ENCODE measurements at places on chromosomes 11 and 22.
A peak's percentile ranks its signal among the peaks of the same experiment; 100 is the strongest.

- no peak for DNase-seq
These were observed 82.3 kb downstream of the TBC1D22A start for GRCh38 chr22:46844606-46845210.

GRCh38 chr11:74462009-74462408, 5.3 kb downstream of the KCNE3 start:
- no peak for DNase-seq

- DNase-seq: no peak
These were observed 15.2 kb downstream of the SCARF2 start for GRCh38 chr22:20422271-20423007.

DNA sequence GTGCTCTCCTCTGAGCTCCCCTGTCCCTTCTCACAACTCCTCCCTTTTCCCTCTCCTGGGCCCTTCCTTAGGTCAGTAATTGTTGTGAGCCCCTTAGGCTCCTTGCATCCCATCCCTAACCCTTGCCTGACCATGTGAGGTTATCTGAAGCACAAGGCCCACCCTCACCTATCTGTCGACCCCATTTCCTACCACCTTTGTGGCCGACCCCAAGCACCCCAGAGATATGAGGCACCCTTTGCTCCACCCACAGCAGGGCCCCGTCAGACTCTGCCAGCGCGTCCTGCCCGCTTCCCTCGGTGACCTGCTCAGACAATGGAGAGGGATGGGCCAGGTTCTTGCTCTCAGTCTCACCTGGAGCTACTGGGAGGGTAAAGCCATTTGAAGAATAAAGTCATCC, 1.3 kb downstream of the GNG3 start:
- DNase-seq: peak; percentile 88

- DNase-seq: no peak
These were observed 14.6 kb upstream of the ARHGEF17 start for GRCh38 chr11:73293356-73293936.

GRCh38 chr11:119315131-119316015, 1.6 kb downstream of the MCAM start:
- DNase-seq: peak; percentile 74

DNA sequence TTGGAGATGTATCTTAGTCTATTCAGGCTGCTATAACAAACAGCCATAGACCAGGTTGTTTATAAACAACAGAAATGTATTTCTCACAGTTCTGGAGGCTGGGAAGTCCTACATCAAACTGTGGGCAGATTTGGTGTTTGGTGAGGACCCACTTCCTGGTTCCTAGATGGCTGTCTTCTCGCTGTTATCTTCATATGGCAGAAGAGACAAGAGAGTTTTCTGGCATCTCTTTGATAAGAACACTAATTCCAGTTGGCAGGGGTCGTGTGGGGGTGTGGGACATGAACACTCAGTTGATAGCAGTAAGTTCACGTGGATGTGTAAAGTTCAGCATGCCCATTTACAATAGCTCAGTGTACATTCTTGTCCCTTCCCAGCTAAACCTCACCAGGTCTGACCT, 41.3 kb upstream of the HMGXB4 start:
- DNase-seq: no peak

DNA sequence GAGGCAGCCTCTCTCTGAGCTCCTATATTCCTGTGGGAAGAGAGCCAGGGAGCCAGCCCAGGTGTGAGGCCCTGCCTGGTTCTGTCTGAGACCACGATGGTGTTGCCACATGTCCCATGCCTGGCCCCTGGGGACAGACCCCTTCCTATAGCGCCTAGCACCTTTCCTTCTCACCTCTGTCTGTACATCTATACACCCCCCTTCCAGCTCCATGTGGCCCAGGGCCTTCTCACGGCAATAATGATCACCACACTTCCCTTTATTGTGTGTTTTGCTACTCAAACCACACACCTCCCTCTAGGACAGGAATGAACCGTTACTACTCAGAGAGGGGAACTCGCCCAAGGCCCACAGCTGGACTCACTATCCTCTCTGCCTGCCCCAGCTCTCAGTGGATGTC, 12.8 kb downstream of the CD82 start:
- DNase-seq: no peak

DNA sequence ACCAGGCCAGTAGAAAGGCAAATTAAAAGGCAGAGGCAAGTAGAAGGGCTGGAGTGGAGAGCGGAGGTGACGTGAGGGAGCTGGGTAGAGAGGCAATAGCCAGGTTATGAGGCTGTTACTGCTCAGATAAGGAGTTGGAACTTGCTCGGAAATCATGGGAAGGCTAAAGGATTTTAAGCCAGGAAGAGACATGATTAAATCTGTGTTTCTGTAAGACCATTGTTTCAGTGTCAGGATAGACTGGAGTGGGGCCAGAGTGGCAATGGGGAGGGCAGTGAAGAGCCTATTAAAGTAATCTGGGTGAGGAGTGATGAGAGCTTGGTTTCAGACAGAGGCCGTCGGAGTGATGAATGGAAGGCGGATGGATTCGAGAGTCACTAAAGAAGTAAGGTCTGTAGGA, 39.0 kb downstream of the GRAMD1B start:
- DNase-seq: peak; percentile 31

DNA sequence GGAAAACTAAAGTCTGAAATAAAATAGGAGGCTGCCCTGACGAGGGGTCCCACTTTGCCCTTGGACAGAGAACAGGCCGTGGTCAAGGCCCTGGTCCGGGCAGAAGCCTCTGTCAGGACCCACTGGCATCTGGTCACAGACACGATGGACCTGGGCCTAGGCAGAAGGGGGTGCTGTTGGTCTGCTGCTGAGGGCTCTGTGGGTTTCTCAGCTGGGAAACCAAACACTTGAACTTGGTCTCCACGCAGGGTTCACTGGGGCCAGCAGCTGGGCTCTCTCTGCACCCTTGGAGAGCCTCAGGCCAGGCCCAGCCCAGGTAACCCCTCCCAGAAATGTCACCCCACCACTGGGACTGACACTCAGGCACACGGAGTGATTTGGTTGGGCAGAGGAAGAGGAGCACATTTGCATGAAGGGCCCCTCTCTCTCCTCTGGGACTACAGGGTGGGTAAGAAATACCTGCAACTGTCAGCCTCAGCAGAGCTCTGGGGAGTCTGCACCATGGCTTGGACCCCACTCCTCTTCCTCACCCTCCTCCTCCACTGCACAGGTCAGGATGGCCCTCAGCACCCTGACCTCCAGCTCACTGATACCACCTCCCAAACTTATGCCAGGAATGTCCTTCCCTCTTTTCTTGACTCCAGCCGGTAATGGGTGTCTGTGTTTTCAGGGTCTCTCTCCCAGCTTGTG, 48.1 kb upstream of the TOP3B start:
- DNase-seq: no peak

GRCh38 chr11:68273026-68273738, 1.4 kb upstream of the C11orf24 start:
- DNase-seq: no peak

DNA sequence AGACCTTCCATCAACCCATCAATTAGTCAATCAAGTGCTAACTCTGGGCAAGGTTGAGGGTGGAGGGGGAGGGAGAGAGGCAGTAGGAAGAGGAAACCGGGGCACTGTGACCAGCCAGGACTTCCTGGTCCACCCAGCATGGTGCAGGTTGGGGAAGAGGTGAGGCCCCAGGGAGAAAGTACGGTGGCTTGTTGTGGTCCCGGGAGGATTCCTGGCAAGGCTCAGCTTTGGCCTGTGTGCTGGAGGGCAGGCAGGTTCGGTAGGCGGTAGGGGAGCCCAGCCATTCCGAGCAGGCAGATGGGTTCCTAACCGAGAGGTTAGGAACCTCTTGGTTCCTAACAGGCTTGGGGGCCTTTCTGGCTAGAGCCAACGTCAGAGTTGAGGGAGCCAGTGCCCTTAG, 10.8 kb downstream of the ST14 start:
- DNase-seq: no peak

- no peak for DNase-seq
These were observed 619.1 kb downstream of the METTL15 start for GRCh38 chr11:28727254-28727653.

GRCh38 chr11:57881647-57882046, 120.0 kb downstream of the CTNND1 start:
- DNase-seq: no peak

- DNase-seq: peak; percentile 19
These were observed 162.3 kb downstream of the TRIM29 start for GRCh38 chr11:119975561-119976152.

- no peak for DNase-seq
These were observed 21.0 kb downstream of the FLI1 start for GRCh38 chr11:128714881-128715280.

GRCh38 chr22:45094825-45095224, 68.9 kb upstream of the NUP50 start:
- DNase-seq: no peak

DNA sequence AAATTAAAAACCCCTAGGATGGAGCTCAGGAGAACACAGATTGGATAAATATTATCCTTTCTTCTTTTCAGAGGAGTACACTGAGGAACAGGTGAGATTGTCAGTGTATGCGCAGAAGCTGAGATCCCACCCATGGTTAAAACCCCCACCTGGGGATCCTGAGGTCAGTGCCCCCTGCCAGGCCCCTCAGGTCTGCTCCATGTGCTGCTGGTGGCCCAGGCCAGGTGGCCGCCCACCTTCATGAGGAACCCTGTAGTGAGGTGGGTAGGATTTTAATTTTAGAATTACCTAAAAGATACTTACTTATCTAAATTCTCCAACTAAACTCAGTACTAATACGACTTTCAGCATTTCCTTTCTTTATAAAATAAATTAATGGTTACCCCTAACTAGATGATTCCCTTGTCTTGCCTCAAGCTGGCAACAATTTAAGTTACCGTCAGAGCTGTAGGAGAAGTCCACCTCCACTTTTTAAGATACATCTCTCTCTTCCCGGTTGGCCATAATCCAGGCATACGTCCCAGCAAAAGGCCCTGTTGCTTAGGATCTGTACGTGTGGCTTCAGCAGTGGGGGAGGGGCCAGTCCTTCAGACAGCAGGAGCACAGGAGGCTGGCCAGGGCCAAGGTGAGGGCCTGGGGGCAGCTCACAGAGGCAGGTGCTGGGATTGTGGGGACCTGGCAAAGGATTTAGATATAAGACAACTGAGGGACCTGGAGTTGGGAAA, 61.5 kb upstream of the PITPNB start:
- no peak for DNase-seq

- DNase-seq: no peak
These were observed 713.4 kb downstream of the OPCML start for GRCh38 chr11:132818951-132819350.

- DNase-seq: no peak
These were observed 332.0 kb upstream of the CCDC179 start for GRCh38 chr11:23192256-23192655.

GRCh38 chr22:32000181-32000580, 42.9 kb upstream of the SLC5A1 start:
- no peak for DNase-seq

DNA sequence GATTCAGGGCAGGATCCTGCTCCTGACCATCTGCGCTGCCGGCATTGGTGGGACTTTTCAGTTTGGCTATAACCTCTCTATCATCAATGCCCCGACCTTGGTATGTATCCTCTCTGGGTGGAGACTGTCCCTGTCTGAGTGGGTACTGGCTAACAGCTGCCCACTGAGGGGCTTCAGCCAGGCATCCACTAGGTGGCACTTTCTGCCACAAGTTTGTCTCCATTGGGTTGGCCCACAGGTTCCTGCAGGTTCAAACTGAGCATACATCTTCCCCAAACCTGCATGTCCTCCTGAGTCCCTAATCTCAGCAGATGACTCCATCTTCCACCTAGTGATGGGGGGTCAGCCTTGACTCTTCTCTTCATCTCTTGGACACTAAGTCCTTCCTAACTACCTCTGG, 4.4 kb downstream of the SLC2A11 start:
- peak; percentile 15 for DNase-seq

DNA sequence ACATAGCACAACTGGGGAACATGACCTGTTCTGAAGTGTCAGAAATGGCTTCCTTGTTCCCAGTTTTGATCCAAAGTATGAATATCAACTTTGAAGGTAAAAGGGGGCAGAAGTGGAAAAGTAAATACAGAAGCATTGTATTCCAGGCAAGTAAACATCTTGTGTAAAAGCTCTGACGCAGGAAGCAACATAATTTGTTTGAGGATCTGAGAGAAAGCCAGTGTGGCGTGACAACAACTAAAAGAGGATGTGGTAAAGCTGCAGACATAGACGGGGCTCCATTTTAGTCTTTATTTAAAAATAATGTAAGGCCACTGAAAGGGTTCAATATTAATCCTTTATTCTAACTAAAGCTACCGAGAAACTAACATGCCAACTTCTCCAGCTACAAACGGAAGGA, 310.2 kb downstream of the DLG2 start:
- DNase-seq: no peak

Measured in DMS79 (cell line).